Fibroblast of lung (primary cell): ENCODE measurements at places on chromosomes 12 and 14. TPM values are rescaled to one million over a fixed set of nuclear protein-coding genes. Genes with fewer than 3 reads are reported as not detected.

The HIF1A gene
- total RNA-seq: 216 and 332 TPM in 2 replicates

The TRIM9 gene
- 0.50 and 0.51 TPM in 2 replicates for total RNA-seq

The SLC4A8 gene
- total RNA-seq: 3.3 and 7.3 TPM in 2 replicates

The KCNJ8 gene
- total RNA-seq: 7.4 and 13.2 TPM in 2 replicates

The RFX4 gene
- not detected in 2 replicates for total RNA-seq

The HOXC9 gene
- total RNA-seq: 0.26 TPM in 1 of 2 replicates, not detected in the other

The COL2A1 gene
- total RNA-seq: not detected in 2 replicates

The ANG gene
- total RNA-seq: 5.1 and 6.4 TPM in 2 replicates

The RASAL1 gene
- total RNA-seq: not detected in 2 replicates

The TMEM229B gene
- total RNA-seq: 0.77 and 0.99 TPM in 2 replicates

The TMEM132D gene
- total RNA-seq: not detected in 2 replicates

The LRR1 gene
- total RNA-seq: 9.5 and 10.7 TPM in 2 replicates

The AMDHD1 gene
- total RNA-seq: under 0.01 and 0.33 TPM in 2 replicates

The KCNMB4 gene
- total RNA-seq: 0.33 and 0.51 TPM in 2 replicates

The CCDC38 gene
- not detected in 2 replicates for total RNA-seq

The ASIC1 gene
- total RNA-seq: 1.7 and 1.8 TPM in 2 replicates

The RNASE7 gene
- not detected in 2 replicates for total RNA-seq

The HNF1A gene
- not detected in 2 replicates for total RNA-seq

The TAS2R9 gene
- 0.17 TPM in 1 of 2 replicates, not detected in the other for total RNA-seq

The SERPINA12 gene
- not detected in 2 replicates for total RNA-seq
